H9 (cell line): ENCODE measurements at places on chromosomes 7 and 10. TPM values are rescaled to one million over a fixed set of nuclear protein-coding genes. Genes with fewer than 3 reads are reported as not detected.

Gene LEP
- not detected in 2 replicates for total RNA-seq

Gene COA1
- 132 and 138 TPM in 2 replicates for total RNA-seq

DNA sequence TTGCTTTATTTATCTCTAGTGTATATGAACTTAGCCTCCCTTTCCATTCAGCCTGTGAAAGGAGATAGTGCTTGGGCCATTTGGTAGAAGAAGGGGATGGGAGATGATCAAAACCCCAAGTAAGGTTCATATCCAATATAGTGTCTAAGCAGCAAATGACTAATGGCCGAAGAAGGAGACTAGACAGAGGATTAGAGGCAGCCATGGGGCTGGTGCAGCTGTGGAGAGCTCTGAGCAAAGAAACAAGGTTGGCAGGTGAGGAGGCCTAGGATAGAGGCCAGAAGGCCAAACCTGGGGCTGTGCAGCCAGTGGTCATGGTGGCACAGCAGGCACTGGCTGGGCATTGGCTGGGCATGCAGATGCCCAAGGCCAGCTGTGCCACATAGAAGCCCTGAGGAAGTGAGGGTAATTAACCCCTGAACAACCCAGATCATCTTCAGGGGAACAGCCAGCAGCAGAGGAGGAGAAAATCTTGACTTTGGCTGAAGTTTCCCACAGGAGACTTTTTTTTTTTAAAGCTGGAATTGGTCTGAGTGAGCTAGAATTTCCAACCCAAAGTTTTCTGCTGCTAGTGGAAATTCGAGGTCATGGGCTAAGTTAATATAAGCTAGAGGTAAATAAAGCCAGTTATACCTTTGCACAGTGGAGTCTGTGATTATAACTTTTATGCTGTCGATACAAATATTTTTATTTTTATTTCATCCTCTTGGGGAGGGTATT, 10.3 kb upstream of the CPA1 start:
- no peak for DNase-seq

GRCh38 chr10:79292891-79293746, 54.1 kb upstream of the PPIF start:
- peak; percentile 61 for DNase-seq

DNA sequence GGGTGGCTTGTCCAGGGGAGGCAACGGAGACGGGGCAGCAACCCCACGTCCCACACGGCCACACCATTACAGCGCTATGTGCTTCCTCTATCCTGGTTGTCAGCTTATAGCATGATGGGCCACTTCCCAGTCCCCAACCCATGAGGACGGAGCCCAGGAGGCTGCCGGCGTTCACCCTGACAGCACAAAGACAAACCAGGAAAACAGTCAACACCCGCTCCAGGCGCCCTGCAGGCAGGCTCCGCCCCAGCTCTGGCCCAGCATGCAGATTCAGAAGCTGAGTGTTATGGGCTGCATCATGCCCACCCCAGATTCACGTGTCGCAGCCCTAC, 14.8 kb downstream of the WDR86 start:
- DNase-seq = no peak

DNA sequence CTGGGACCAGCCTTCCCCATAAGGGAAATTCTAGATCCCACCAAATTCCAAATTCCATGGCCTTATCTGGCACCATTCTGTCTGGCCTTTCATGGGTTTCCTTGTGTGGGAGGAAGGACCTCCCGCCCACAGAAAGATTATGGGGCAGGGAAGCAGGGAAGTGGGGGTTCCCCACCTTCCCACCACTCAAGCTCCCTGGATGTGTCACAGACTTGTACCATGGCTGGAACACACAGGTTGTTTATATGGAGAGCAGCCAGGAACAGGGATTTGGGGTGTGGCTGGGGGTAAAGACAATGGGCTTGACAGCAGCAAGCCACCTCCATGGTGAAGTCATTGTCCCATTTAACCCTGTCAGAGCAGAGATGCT, 18.3 kb downstream of the UNC5B start:
- DNase-seq = no peak

GRCh38 chr10:24254180-24254579, 45.2 kb downstream of the KIAA1217 start:
- no peak for DNase-seq
